Small intestine (tissue), 16 donors: ENCODE measurements at places on chromosomes 6 and 20.

- H3K27ac ChIP-seq, result no peak overlapping the region
- no peak for DNase-seq
- H3K27me3 ChIP-seq, result no peaks in the 10 kb centered on the region
- H3K4me3 ChIP-seq, result no peak overlapping the region
Measured at GRCh38 chr6:84508981-84509380, 255.4 kb downstream of the TBX18 start.

DNA sequence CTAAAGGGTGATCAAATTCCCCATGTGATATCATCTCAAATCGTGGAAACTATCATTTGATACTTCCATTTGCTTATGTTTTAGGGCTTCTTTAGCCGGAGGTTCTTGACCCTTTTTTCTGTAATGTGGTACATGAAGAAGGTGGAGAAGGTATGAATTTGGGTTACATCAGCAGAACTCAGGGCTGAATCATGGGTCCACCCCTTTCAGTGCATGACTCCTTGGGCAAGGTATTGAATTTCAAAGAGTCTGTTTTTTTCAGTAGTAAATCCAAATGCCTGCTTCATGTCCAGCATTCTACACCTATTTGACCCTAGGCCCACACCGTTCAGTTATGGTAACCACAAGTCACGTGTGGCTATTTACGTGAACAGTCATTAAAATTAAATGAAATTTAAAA lies 30.6 kb upstream of the QKI start:
- no peak overlapping the region for H3K27ac ChIP-seq
- no peak overlapping the region for H3K4me3 ChIP-seq
- H3K36me3 ChIP-seq, result no peaks in the 10 kb centered on the region
- no peaks in the 10 kb centered on the region for H3K4me1 ChIP-seq
- DNase-seq, result no peak

GRCh38 chr20:2602746-2603145 lies 49.7 kb upstream of the NOP56 start:
- H3K27me3 ChIP-seq, result no peaks in the 10 kb centered on the region
- H3K27ac ChIP-seq, result no peak overlapping the region
- H3K4me1 ChIP-seq, result no peaks in the 10 kb centered on the region
- no peaks in the 10 kb centered on the region for H3K36me3 ChIP-seq

DNA sequence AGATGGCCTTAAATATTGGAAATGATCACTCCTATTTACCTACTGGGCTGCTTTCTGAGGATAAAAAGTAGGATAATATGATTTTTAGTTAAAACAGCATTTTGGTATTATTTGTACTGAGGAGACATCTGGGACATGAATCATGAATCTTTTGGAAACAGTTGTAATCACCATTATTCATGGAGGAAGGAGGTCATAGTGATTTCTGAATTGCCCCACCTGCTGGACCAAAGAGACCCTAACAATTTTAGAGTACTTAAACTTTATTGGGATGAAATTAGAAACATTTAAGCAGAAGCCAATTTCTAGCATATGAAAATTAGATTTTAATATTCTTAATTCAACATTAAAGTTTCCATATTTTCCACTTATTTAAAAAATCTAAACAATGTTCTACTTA lies 108.4 kb upstream of the SIM1 start:
- H3K27me3 ChIP-seq, result no peaks in the 10 kb centered on the region
- no peak overlapping the region for H3K27ac ChIP-seq
- no peak overlapping the region for H3K4me3 ChIP-seq
- H3K4me1 ChIP-seq, result no peaks in the 10 kb centered on the region
- no peak for DNase-seq
